NCI-H524 (cell line): ENCODE measurements at places on chromosomes 13 and 19.

GRCh38 chr13:114025714-114026431 lies 52.0 kb upstream of the C13orf46 start:
- DNase-seq: peak; percentile 57

DNA sequence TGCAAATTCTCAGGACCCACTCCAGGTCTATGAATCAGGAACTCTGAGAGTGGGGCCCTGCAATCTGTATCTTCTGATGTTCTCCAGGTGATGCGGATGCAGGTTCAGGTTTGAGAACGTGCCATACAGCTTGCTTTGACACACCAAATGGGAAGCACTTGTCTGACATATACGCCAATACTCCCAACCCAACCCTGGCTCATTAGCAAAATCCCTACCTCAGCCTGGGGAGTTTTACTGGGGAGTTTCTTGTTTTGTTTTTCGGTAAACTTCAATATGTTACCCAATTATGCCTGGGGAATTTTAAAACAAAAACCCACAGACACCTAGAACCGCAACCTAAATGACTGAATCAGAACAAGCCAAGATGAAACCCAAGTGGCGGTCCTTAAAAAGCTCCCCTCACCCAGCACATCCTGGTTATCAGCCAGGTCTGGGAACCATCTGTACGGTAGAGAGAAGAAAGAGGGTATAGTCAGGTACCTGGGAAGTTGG lies 41.2 kb downstream of the ABCC4 start:
- DNase-seq: no peak

DNA sequence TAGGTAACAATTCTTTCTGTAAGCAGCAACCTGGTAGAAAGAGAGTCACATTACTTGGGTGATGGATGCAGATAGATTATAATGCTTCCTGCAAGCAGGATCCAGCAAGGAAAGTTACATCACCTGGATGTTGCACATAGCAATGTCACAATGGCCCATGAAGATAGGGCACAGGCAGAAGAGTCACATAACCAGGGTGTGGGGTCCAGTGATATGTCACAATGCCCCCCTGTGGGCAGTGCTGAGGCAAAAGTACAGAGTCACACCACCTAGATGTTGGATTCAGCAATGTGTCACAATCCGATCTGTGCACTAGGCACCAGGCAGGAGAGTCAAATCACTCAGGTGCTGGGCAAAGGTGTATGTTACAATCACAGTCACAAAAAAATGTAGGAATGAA lies 4.0 kb upstream of the ZNF43 start:
- DNase-seq: no peak

DNA sequence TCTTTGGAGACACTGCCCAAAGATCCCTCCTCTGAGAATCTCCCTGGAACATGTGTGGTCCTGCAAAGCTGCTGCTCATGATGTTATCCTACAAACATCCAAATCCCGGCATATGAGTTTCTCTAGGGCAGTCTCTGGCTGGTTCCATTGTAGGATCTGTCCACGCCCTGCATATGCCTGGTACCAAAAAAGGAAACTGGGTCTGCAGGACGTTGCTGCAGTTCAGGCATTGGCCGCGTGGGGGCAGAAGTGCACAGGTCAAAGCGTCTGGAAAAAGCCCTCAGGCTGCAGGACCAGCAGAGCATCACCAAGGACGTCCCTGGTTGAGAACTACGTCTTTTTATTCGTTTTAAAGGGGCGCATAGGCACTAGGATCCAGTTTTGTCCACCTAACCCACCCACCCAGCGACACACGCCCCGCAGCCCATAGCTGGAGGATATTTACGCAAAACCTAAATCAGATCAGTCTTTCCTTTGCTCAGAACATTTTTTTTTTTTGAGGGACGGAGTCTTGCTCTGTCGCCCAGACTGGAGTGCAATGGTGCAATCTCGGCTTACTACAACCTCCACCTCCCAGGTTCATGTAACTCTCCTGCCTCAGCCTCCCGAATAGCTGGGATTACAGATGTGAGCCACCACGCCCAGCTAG lies 12.9 kb upstream of the ZNF564 start:
- DNase-seq: peak; percentile 85

GRCh38 chr19:38918526-38918925 lies 6.5 kb upstream of the CCER2 start:
- DNase-seq: no peak

DNA sequence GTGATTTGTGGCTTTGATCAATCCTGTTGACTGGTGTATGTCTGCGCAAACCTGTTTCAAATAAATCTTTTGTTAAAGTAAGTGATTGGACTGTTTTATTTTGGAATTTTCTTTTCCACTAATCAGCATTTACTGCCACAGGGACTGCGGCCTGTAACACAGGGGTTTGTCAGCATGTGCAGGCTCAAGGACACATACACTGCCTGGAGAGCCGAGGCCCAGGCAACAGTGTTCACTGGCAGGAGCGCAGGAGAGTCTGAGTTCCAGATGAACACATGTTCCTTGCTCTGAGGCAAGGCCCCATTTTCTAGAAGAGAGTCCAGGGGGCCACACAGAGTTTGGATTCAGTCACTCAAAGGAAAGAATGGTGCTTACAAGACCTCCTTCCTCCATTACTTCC lies 26.0 kb downstream of the SHISA2 start:
- no peak for DNase-seq

- no peak for DNase-seq
Measured at GRCh38 chr19:49136771-49137171, 17.4 kb downstream of the PPFIA3 start.

DNA sequence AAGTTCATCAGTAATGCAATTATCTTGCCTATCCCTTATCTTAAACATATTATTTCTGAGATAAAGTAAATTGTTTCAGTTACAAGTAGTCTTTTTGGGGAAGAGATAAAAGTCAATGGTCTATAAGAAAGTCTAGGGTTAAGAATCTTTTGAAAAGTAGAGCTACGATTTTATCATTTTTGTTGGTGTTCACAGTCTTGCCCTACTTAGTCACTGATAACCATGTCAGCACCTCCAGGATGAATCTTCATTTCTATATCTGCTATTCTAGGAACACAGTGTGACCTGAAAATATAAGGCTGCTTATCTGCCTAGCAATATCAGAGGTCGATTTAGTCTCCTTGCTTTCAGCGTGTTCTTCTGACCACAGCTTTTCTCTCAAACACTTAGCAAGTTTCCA lies 1676.5 kb upstream of the PRR20A start:
- no peak for DNase-seq

- no peak for DNase-seq
Measured at GRCh38 chr19:33449799-33450198, 71.8 kb downstream of the PEPD start.

- DNase-seq: no peak
Measured at GRCh38 chr13:24141333-24141910, 19.1 kb upstream of the SPATA13 start.

- DNase-seq: no peak
Measured at GRCh38 chr13:111611651-111612050, 291.2 kb downstream of the TEX29 start.

GRCh38 chr13:112907871-112908331 lies 61.1 kb upstream of the MCF2L start:
- DNase-seq: no peak

DNA sequence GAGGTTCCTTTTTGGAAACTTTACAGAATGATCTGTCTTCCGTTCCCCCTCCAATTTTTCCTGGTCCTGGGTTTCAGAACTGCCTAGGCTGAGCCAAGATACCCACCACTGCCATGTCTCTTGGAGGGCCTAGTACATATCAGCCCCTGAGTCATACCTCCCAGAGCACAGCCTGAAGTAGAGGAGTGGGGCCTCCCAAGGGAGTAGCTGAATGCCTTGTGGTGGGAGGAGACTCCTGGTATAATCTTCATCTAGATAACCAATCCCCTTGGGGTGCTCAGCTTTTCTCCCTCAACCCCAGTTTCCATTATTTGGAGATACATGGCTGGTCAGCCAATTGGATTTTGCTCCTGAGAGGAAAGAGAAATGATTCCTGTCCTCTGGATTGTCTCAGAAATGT lies 30.3 kb downstream of the ZNF763 start:
- no peak for DNase-seq

DNA sequence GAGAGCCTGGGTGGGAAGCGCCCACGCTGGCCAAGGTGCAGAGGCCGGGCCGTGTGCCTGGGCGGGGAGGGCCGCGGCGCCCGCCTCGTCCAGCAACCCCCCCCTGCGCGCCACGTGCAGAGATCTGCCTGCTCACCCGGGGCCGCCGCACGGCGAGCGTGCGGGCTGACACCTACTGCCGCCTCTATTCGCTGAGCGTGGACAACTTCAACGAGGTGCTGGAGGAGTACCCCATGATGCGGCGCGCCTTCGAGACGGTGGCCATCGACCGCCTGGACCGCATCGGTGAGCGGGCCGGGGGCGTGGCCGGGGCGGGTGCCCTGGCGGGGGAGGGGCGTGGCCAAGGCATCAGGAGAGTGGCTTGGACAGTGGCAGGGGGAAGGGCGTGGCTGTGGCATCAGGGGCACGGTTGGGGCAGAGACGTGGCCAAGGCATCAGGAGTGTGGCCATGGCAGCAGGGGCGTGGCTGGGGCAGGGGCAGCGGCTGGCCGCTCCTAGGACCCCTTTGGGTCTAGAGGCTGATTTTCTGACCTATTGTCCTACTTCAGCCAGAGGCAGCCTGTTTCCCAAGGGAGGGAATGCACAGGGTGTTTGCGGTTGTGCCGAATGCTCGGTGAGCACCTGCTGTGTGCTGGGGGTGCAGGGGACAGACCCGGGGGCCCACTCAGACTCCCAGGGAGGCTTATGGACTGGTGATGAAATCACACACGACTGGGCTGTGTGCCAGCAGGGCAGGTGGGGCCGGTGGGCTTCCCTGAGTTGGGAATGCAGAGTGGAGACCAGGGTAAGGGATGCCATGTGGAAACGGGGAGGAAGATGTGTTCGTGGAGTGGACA lies 19.4 kb downstream of the POLRMT start:
- no peak for DNase-seq

DNA sequence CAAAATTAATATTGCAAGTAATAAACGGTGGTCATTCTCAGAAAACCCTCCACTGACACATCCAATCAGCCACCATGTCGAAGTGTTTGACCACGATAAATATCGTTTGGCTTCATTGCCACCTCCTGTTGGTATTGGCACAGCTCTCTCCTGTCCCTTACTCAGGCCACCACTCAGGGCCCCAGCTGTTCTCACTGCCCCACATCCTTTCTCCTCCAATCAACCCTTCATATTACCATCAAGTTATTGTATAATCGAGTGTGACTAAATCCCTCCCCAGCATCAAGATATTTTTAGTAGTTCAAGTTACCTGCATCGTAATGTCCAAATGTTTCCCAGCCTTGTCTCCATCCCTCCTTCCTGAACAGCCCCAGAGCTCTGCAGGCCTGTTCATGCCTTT lies 50.4 kb downstream of the SACS start:
- DNase-seq: no peak

DNA sequence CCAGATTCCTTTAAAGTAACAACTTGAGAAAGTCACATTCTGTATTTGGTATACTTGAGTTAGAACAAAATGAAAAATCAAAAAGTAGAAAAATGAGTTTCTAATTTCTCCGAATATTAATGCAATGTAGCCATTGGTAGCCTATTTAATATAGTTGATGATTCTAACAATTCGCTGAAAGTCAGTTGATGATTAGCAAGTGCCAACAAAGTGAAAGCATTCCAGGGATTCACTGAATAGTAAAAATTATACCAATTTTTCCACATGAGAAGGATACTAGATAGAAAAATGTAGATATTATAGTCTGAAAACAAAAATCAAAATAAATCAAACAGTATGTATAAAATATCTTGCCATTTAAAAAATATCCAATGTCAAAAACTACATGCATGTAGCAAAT lies 117.2 kb downstream of the FREM2 start:
- no peak for DNase-seq

DNA sequence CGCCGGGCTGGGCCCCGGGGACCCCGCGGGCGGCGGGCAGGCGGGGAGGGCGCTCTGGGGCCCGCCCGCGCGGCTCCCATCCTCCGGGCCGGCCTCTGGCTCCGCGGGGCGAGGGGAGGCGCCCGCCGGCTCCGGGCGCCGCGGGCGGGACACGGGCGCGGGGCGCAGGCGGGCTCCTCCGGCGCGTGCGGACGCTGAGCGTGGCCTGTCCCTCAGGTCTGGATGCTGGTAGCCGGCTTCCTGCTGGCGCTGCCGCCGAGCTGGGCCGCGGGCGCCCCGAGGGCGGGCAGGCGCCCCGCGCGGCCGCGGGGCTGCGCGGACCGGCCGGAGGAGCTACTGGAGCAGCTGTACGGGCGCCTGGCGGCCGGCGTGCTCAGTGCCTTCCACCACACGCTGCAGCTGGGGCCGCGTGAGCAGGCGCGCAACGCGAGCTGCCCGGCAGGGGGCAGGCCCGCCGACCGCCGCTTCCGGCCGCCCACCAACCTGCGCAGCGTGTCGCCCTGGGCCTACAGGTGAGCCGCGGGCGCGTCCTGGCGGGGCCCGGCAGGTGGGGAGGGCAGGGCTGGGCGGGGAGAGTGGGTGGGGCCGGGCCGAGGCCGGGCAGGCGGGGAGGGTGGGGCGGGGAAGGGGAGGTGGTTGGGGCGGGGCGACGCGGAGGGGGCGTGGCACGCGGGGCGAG lies 420 bp downstream of the IL17D start:
- peak; percentile 44 for DNase-seq

DNA sequence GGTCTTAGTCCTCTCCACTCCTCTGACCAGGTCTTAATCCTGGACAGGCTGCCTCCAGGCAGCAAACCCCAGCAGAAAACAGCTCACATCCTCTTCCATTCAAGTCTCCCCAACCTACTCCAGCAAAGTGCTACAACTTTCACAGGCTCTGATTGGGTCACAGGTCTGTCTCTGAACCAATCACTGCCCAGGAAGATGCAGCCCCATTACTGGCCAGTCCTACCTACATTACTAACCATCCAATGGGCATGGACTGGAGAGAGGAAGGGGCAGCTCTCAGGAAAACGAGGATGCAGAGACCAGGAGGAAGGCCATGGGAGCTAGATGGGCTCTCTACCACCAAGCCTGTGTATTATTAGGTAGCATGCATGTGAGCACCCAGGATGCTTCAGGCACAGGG lies 12.2 kb downstream of the MED26 start:
- no peak for DNase-seq

GRCh38 chr13:31722673-31723072 lies 16.7 kb upstream of the RXFP2 start:
- DNase-seq: peak; percentile 50

GRCh38 chr13:25174304-25174703 lies 2.2 kb upstream of the AMER2 start:
- DNase-seq: no peak

DNA sequence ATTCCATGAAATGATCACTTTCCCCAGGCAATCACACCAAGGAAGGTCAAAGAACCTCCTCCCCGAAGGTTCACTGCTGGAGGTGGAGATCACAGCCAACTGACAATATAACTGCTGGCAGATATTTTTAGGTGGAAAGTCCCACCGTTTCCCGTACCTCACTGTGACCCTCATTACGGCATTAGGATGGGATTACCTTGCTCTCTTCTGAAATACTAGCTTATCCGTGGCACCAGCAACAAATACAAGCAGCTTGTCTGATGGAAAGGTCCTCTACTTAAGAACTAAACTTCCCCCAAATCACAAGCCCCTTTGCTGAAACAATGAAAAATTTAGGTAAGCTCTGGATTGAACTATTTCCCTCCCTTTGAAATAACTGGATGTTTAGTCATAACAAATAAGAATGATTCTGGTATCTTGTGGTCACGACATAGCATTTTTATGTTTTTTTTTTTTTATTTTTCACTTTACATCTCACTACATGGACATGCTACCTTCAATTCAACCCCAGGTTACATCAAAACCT lies 178.9 kb downstream of the COL4A1 start:
- DNase-seq: no peak
